ENCODE measurements at places on chromosomes 11 and 22.

GRCh38 chr11:50080256-50080655, 47.6 kb downstream of the OR4C45 start:
- DNase-seq: no peak

DNA sequence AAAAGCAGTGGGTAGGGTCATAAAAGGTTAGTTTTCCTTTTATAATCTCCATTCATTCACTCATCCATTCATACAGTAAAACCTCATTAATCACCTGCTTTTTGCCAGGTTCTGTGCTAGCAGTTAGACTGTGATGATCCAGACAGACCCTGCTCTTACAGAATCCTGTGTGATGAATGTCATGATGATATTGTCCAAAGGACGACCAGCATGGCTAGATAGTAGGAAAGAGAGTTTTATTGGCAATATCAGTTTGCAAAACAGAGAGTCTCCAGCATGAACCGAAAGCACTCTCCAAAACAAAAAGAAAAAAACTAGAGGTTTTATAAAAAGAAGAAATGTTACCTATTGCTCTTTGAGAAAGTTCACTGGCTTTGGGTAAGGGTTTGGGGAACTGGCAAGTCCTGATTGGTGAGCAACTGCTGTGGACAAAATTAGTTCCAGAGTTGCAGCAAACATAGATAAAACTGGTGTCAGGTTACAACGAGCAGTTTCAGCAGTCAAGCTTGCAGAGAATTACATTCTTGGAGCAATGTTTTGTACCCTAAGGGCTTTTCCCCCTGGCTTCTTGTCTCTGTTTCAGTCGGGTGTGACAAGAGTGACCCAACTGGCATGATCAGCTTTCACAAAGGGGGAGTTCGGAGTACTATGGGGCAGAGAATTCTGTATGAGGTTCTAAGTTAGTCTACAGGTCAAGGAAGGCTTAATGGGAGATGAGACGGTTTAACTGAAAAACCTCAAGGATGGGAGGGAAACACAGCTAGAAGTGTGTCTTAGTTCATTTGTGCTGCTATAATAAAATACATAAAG, 58.3 kb downstream of the HSD17B12 start:
- no peak for DNase-seq

DNA sequence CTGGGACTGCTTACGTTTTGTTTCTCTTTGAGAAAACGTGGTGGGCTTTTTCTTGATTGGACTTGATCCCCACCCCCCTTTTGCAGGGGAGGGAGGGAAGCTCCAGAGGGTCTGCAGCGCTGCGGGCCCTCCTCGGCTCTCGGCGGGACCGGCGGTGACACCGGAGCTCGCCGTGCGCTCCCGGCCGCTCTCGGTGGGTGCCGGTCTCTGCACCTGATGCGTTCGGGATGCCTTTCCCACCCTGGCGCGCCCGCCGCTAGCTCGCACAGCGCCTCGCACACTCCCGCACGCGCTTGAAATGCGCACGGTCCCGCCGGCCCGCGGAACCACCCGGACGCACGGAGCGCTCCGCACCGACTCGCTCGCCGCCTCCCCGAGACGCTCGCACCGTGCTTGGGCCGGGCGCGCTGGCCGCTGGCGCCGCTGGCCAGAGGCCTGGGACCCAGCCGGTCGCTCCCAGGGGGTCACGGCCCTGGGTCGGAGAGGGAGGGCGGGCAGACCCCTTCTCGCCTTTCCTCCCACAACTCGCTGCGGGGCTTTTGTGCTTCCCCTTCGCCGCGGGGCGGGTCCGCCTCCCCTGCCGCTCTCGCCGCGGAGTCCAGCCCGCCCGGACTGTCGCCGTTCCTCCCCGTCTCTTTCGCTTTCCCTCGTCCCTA, 1.0 kb downstream of the ZBTB16 start:
- DNase-seq: peak; percentile 8

DNA sequence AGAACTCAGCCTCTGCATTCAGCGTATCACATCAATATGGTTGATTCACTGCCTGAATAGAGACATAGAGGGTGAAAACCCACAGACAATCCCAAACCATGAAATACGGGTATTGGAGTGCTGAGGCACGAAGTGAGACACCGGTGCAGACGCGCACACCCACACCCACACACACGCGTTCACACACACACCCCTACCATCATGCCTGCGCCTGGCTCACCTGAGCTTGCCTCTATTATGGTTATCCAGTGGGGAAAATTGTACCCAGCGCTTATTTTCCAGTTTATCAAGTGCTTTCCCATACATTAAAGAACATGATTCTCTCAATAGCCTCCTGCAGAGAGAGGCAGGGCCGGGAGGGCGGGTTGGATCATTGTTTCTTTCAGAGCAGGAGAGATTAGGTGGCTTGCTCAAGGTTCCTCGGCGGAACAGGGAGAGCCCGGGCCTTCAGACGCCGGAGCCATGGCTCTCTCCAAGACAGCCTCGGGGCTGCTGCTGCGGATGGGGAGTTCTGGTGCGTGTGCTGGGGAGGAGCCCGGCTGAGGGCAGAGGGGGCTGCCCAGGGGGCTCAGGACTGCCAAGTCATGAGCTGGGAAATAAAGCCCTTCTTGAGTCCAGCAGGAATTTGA, 78.9 kb upstream of the THY1 start:
- no peak for DNase-seq

- no peak for DNase-seq
Measured at GRCh38 chr11:124844664-124845079, 20.6 kb upstream of the ROBO3 start.

DNA sequence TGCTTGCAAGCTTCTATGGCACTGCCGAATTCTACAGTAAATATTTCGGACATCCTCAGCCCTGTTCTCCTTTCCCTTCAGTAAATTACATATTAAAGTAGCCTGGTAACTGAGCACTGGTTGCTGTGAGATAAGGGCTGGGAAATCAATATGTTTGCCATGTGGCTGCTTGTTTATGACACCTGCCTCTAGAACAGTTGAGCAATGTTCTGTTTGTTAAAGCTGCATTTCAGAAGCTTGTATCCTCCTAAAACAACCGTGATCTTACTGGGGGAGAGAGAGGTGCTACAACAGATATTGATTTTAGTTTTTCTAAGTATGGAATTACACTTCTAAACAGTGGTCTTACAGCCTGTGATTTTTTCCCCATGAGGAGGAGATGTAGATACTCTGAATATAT, 39.4 kb downstream of the ZBTB16 start:
- DNase-seq: no peak

DNA sequence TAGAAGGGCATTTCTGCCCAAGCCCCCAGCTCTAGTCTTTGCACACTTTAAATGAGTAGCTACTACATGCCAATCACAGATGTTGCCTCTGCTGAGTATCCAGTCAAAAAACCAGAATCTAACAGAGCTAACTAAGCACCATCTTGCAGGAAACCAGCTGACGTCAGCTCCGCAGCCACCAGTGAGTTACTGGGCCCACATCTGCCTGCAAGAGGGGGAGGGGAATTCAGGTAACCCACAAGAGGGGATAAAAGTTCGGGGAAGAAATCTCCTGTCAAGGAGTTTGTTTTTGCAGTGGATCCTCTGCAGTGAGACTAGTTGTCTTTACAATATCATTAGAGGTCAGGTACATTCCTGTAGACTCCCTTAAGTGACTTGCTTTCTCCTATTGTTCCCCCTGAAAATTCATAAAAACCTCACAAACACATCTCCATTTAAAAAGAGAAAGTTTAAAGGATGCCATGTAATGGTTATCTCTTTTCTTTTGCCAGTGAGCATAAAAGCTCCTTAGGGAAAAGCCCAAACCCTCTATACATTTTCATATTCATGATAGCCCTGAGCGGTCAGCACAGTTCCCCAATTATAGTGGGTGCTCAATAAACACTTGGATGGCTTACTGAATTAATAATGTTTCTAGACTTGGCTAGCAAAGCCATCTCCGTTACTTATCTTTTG, 9.3 kb downstream of the CD44 start:
- DNase-seq: no peak

DNA sequence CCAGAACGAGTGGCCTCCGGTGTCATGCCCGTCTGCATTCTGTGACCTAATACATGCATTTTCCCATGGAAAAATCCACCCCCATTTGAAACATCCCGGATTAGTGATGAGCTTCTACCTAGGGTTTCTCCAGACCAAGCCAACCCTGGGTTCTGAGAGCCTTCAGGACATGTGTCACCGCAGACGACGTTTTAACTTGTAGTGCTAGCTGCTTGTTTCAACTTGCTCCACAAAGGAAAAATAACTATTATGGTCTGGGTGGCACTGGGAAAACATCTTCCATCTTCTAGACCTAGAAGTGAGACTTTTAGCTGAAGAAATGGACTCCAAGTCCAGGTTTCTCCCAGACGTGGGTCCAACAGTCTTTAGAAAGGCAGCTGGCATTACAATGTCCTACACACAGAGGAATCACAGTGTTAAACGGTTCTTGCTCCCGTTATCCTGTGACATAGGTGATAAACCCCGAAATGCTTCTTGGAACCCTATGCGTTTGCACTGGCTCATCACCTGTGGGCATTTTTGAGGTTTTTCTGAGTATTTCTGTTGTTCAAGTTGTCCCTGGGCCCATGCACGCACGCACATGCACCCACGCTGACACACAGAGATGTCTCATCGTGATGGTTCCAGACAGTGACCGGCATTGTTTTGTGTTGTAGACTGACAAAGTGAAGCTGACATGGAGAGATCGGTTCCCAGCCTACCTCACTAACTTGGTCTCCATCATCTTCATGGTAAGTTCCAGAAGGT, 46.6 kb upstream of the FADD start:
- DNase-seq: no peak

DNA sequence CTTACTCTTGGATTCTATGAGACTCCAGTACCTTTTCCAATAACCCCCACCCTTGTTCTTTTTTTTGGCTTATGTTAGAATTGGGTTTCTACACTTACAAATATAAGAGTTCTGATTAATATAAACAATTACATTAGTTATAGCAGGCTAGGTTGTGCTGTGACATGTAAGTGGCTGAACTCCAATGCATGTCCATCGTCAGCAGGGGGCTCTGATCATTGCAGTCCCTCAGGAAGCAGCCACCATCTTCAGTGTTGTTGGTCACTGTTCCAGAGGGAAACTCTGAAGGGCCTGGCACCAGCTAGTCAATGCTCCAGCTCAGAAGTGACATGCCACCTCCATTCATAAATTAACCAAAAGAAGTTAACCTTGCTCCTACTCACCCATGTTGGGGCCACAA, 5.6 kb downstream of the LIPT2 start:
- DNase-seq: no peak

DNA sequence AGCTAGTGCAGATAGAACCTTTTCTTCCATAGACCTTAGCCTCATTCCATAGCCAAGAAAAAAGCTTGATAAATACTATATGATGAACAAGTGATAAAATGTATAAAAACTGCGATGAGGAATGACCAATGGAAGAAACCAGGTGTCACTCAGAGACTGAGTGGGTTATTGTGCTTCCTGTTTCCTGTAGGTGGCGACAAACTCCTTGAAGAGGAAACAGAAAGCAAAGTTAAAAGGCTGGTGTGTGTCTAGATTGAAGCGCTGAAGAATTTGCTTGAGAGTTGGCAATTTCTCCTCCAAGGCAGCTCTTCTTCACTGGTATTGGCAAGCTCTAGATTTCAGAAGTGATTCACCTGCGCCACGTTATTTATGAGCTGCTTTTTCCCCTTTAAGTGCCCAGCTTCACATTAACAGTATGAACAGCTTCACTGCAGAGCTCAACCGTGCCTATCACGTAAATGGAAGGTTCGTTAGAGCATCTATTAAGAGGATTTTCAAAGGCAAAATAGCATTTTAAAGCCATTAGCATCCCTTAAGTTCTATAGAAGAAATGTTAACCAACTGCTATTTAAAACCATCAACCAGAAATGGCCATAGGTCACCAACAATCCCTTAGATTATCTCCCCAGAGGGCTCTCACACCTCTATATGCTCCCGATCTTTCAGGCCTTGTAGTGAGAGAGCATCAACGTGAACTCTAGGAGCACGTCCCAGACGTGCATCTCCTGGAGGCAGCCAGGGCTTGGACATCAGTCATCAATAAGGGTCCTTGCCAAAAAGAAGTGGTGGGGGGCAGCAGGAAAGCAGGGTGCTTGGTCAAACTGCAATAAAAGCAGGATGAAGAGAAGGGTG, 179.4 kb downstream of the CADM1 start:
- DNase-seq: peak; percentile 80

GRCh38 chr22:22171357-22172218, 73.0 kb upstream of the VPREB1 start:
- DNase-seq: no peak

- DNase-seq: no peak
Measured at GRCh38 chr11:83115551-83115950, 41.4 kb upstream of the PCF11 start.

DNA sequence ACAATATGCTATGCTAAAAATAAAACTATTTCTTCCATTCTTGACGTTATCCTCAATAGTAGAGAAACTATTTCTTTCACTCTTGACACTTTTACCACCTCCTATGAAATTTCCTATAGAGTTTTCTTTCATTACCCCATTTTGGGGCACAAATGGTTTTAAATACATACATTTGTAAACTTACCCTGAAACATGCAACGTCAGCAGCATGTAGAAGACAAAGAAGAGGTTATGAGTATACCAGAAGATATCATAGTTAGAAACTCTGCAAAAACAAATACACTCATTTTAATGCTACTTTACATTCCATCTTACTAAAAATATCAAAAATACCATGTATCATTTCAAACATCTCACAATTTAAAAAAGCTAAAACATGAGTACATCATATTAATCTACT, 69.5 kb downstream of the NOX4 start:
- no peak for DNase-seq

All from kidney glomerular epithelial cell (primary cell).